ENCODE measurements at places on chromosomes 13 and 19.

GRCh38 chr13:113420833-113421600 lies 32.3 kb downstream of the ADPRHL1 start:
- no peak for DNase-seq
- H3K27ac ChIP-seq = no peak overlapping the region
- no peaks in the 10 kb centered on the region for H3K36me3 ChIP-seq
- no peak overlapping the region for H3K4me3 ChIP-seq
- peaks cover 6% of the 10 kb centered on the region for H3K27me3 ChIP-seq
- no peaks in the 10 kb centered on the region for H3K4me1 ChIP-seq

DNA sequence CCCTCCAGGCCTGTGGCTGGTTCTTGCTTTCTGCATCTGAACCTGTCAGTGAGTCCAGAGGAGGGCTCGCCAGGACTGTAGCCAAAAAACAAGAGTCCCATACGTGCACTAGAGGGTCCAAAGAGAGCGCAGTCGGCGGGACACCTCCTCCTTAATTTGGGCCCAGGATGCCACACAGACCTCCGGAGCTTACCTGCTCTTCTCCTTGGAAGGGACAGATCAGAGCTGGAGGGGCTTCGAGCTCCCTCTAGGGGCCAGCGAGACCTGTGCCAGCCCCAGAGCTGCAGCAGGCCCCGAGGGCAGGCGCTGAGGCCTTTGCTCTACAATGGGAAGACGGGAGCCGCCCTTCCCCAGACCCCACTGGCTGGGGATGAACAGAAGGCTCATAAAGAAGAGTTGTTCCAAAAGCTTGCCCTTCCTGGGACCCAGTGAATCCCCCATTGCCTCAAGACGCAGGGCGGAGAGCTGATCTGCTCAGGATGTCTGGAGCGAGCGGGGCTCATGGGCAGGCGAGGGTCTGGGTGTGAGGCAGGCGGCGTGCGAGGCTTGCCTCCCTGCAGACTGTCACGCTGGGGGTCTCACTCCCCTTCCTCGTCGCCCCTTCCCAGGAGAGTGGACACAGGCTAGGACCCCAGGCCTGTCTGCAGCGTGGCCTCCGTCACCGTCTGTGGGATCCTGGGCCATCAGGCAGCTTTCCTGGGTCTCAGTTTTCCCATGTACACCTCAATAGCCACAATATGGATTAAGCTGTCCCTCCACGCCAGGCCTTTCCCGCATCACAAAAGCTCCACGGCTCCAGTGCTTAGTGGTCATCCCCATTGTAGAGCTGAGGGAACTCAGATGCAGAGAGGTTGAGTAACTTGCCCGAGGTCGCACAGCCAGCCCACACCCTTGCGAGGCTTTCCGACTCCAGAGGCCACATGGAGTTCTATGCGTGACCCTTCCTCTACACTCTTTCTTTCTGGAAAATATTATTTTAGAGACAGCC lies 46.9 kb upstream of the VSTM2B start:
- H3K27ac ChIP-seq = no peak overlapping the region
- no peak for DNase-seq

DNA sequence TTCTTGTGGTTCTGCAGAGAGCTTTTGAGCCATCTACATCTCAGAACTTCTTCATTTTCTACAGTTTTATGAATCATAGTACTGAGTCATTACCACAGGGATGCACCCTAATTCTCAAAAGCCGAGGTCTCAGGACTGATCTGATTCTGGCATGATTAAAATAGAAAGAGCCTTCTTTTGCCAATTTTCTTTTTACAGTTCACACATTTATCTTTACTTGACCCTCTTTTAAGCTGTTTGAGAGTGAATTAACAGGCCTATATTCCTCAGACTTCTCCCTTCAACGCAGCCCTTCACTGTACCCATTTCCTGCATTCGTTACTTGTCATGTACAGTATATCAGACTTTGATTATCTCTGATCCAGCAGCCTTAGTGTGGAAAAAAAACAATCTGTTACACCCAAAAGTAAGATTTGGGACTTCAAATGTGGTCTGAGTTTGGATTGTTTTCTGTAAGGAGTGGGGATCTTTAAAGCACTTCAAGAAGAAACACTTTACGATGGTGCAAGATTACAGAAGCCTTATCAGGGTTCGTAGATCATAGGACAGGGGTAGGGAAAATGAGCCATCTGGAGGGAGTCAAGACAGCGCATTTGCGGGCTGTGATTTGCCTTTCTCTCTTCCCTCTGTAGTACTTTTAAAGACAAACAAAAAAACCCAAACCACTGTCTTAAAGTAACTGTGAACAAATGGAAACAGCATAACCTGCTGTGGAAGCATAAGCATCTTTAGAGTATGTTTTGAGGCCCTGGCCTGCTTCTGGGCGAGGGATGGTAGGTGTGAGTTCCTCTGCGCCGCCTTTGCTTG lies 15.3 kb upstream of the GPR183 start:
- H3K27me3 ChIP-seq = no peaks in the 10 kb centered on the region
- H3K4me3 ChIP-seq = no peak overlapping the region
- H3K4me1 ChIP-seq = peaks cover 54% of the 10 kb centered on the region
- H3K27ac ChIP-seq = peak overlapping the region; percentile 87

DNA sequence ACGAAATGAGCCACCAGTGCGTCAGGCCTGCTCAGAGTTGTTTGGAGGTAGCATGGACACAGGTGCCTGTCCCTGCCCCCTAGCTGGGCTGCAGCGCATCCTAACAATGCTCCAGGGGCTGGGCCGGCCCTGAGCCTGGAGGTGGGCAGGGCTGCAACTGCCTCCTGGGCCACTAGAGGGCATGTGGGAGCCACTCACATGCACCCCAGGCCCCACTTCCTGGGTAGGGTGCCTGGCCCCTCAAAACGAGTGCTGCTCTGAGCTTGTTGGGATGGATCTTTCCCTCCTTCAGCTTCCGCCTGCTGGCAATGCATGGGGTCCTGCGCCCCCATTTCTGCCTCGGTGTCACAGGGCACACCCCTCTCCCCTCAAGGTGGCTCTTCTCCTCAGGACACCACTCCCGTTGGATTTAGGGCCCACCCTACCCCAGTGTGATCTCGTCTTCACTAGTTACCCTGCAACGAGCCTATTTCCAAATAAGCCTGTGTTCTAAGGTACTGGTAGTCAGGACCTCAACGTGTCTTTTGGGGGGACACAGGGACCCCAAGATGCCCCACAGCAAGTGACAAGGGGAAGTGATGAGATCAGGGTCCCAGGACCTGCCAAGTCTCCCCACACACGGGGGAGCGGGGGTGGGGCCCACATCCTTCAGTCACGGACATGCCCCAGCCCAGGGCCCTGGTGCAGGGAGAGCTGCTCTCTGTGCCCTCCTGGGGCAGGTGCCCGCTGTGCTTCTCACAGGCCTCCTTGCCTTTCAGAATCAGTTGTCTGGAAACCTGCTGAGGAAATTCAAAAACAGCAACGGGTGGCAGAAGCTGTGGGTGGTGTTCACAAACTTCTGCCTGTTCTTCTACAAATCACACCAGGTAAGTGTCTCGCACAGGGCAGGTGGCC lies 131.3 kb downstream of the STK24 start:
- H3K36me3 ChIP-seq = peaks cover 7% of the 10 kb centered on the region
- H3K27ac ChIP-seq = no peak overlapping the region
- peak; percentile 73 for DNase-seq
- H3K4me1 ChIP-seq = no peaks in the 10 kb centered on the region
- peak overlapping the region; percentile 69 for H3K4me3 ChIP-seq
- H3K27me3 ChIP-seq = no peaks in the 10 kb centered on the region

GRCh38 chr19:13302526-13303270 lies 152.5 kb downstream of the IER2 start:
- H3K36me3 ChIP-seq = no peaks in the 10 kb centered on the region
- no peak overlapping the region for H3K27ac ChIP-seq
- peaks cover 2% of the 10 kb centered on the region for H3K27me3 ChIP-seq
- peaks cover 3% of the 10 kb centered on the region for H3K4me1 ChIP-seq
